Activated CD4-positive, alpha-beta T cell treated with anti-CD3 and anti-CD28 coated beads, Interleukin-2, amount 10 ng/mL, durations not matched to agents 7 days and 5 days (primary cell): ENCODE measurements at places on chromosomes 2 and 18.

- no peak for DNase-seq
Measured at GRCh38 chr2:5391362-5391761, 300.8 kb upstream of the SOX11 start.

DNA sequence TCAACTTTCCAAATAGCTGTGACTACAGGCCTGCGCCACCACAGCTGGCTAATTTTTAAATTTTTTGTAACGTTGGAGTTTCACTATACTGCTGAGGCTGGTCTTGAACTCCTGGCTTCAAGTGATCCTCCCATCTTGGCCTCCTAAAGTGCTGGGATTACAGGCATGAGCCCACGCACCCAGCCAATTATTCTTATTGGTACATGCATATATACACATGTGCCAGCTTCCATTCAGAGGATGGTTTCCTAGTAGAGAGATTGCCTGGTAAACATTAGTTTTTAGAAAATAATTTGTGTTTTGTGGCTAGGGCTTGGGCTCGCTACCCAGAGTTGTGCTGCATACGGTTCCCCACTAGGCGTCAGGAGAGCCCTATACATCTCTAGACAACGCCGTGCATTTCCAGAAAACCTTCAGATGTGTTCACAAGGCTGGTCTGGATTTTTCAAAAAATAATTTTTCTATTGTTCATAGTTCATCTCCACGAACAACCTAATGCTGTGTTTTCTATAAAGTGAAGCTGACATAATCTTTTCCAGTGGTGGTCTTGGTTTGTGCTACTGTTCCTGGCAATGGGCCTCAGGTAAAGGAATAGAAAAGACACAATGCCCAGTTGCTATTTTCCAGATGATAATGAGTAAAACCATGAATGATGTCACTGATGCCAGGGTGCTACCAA lies 14.6 kb upstream of the AFG3L2 start:
- peak; percentile 67 for DNase-seq

DNA sequence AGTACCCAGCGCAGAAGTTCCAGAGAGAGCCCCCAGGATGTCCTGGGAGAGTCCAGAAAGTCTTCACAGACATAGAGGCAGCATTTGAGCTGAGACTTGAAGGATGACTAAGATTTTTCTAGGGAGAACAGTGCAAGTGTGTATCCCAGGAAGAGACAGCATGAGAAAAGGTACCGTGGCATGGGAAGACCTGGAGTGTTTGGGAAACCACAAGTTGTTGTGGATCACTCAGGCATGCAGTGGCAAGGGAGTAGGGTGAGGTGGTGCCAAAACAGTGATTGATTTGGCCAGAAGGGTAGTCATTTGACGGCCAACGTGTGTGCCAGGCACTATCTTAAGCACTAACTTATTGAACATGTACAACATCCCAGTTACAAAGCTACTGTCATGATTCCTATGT lies 24.5 kb upstream of the KCNK3 start:
- DNase-seq = no peak

- DNase-seq = no peak
Measured at GRCh38 chr2:17805166-17805565, 11.1 kb upstream of the MSGN1 start.

DNA sequence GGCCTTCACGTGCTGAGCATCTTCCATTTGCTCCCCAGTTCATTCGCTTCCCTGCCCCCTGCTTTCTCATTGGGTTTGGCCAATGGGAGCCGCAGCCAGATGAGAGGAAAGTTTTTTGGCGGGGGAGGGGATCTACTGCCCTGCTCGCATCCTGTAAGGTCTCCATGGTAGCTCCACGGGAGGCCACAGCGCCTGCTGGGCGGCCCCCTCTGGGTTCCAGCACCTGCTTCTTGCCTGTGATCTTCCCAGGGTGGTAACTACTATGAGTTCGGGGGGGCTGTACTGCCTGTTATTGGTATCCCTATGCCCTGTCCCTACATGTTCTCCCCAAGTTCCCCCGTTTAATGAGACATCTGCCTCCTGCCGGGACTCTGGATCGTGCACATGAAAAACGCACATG lies 57.2 kb downstream of the INPP5D start:
- DNase-seq = no peak

DNA sequence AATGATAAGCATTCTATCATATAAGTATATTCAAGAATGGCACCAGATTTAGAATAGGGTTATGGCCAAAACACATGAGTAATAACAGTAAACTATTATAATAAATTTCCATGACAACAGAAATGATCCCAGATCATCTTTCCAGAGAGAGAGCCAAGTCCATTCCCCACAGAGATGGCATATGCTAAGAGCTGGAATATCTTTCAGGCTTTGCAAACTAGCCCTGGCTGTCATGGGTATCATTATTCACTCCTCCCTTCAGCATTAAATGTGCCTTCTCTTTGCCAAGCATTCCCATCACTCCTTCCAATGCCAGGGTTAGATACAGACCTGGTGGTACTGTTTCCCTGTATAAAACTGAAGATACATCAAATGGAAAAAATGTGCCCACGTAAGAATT lies 10.9 kb downstream of the FEZ2 start:
- no peak for DNase-seq

DNA sequence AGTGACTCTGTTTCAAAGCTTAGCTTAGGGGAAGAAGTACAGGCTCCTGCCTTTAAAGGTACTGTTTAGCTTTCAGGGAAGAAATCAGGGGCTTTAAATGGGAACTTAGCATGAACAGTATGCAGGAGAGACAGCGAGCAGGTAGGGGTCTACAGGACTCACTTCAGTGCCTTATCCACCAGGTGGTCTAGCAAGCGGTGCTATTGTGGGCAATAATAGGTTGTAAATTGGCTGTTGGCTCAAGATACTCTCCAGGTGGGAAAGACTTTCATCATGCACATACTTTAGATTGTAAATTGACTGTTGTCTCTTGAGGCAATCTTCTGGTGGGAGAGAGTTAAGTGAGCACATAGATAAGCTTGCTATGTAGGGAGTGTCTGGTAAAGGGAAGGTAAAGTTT lies 358.6 kb upstream of the DLGAP1 start:
- no peak for DNase-seq

DNA sequence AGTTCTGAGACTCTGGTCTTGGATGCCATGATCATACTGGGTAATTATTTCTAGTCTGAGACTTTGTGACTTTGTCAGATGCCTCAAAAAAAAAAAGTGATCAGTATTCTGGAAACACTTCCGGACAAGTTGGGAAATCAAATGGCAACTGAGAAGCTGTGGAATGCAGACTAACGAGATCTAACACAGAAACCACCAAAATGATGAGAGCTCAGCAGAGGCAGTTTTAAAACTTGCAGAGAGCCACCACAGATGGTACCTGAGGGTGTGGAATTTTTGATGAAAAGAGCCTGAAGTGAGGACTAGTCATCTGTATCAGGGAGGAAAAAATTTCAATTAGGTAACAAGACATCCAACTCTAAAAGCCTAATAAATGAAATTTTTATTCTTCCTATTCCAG lies 5.5 kb upstream of the GPR75 start:
- DNase-seq = no peak

DNA sequence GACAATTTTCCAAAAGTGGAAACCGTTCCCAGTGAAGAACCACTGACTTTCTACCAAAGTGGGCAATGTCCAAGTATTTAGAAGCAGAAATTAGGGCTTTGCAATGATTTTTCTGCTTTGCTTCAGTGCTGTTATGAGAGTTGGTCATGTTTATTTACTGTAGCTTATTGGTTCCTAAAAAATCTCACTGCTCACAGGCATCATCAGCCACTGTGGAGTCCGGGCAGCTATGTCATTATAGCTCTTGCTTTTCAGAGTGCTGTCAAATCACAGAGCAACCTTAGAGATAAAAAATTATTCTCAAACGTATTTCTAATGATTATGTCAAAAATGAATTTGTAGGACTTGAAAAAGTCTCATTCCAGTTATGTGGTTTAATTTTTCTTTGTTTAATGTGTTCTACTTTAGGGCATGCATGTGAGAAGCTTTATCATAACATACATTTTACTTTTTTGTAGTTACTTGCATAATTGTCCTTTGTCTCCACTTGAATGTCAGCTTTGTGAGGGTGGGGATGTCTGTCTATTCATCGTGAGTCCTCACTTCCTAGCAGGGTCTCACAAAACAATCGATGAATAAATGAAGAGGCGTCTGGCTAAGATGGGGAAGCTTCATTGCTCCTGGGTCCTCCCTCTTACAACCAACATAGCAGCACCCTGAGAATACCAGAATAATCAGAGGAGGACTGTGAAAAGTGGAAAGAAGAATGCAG lies 117.6 kb downstream of the TPGS2 start:
- DNase-seq = no peak

DNA sequence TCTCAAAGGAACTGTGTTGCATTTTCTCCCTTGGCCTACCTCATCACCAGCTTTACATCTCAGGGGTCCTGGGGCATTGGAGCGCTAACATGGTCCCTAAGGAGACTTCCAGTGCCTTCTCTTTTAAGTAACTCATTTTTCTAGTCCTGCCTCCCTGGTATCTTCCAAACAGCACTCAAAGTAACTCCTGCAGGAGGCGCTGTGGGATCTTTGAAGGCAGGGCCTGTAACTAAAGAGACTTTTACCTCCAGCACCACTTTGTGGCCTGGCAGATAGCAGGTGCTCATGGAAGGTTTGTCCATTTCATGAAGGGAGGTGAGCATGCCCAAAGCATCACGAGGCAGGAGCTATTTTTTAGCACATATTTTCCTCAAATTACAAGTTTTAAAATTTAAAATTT lies 411.0 kb upstream of the GYPC start:
- DNase-seq = peak; percentile 45

- no peak for DNase-seq
Measured at GRCh38 chr18:39341129-39341528, 1775.5 kb upstream of the CELF4 start.

DNA sequence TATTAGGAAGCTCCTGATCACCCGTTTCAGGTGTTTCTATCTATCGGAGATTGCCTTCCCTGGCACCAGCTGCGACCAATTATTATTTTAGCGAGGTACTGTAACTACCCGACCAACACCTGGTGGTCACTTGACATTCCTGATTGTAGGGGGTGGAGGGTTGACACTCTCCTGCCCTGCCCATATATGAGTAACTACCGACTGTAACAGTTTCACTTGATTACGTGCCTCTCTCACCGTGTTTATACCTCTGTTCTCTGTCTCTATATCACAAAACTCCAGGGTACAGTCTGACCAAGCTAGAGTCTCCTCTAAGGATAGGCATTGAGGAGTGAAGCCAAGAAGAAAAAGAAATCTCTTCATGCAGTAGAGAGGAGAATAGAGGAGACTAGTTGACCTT lies 268.0 kb upstream of the LRATD1 start:
- no peak for DNase-seq

- DNase-seq = no peak
Measured at GRCh38 chr2:46074501-46074900, 222.7 kb upstream of the EPAS1 start.

- DNase-seq = no peak
Measured at GRCh38 chr2:227570615-227571014, 28.1 kb upstream of the SCYGR2 start.

DNA sequence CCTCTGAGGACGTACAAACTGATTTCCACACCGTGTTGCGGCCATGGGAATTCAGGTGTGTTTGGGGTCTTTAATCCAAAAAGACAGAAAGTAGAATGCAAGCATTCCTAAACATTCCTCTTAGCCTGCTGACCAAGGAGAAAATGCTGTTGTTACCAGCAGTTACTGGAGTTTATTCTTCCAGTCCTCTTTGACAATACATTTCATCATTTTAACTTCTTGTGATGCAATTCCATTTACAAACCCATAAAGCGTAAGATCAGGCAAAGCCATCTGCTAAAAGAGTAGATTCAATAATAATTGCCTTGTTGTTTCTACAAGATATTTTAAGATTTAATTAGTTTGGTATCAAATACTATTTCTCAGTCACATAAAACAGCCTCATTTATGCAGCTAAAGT lies 32.7 kb downstream of the SPIRE1 start:
- DNase-seq = no peak

- no peak for DNase-seq
Measured at GRCh38 chr2:230931556-230932231, 6.7 kb upstream of the GPR55 start.

- no peak for DNase-seq
Measured at GRCh38 chr2:127410871-127411652, 7.2 kb upstream of the PROC start.

DNA sequence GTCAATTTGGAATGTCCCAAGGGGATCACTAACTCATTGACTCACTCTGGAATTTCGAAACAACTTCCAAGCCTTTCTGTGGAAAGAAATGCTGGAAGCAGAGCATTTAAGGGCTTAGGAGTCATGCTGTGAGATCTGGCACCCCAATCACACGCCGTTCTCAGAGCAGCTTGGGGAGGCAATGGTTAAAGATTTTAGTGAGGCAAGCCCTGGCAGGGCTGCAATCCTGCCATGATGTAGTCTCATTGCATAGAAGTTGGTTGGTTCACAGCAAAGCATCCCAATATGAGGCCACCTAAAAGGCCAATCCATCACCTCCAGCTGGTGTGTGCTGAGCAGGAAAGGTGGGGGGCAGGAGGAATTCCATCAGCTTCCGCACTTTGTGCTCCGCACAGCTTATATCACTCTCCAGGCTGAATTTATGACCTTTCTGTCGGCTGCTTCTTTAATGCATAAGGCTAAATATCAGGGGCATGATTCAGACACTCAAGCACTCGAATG lies 1043.9 kb upstream of the POU3F3 start:
- no peak for DNase-seq

- no peak for DNase-seq
Measured at GRCh38 chr2:5562426-5562825, 129.8 kb upstream of the SOX11 start.

- no peak for DNase-seq
Measured at GRCh38 chr2:55862673-55863390, 60.8 kb downstream of the EFEMP1 start.

GRCh38 chr2:56248965-56249742 lies 65.4 kb downstream of the CCDC85A start:
- DNase-seq = no peak

DNA sequence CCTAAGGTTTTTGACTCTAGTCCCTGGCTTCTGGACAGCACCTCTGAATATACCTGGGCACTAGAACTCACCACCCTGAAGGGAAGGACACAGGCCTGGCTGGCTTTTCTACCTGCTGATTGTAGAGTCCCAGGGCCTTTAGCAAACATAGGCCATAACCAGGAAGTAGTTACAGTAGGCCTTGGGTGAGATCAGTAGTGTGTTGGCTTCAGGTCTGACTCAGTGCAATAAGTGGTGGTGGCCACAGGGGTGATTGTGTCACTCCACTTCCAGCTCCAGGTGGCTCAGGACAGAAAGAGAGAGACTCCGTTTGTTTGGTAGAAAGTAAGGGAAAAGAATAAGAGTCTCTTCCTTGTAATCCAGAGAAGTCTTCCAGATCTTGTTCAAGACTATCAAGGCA lies 101.7 kb upstream of the LGALSL start:
- DNase-seq = no peak

- no peak for DNase-seq
Measured at GRCh38 chr2:136059036-136059472, 58.9 kb downstream of the CXCR4 start.

GRCh38 chr2:148829618-148830017 lies 45.4 kb upstream of the KIF5C start:
- no peak for DNase-seq

- no peak for DNase-seq
Measured at GRCh38 chr2:119856469-119856901, 96.8 kb downstream of the PTPN4 start.

GRCh38 chr2:215314896-215315295 lies 3.0 kb downstream of the ATIC start:
- no peak for DNase-seq

- DNase-seq = no peak
Measured at GRCh38 chr18:10995550-10995949, 153.8 kb downstream of the PIEZO2 start.

GRCh38 chr2:198098386-198098785 lies 294.0 kb downstream of the PLCL1 start:
- DNase-seq = no peak
